ENCODE measurements at places on chromosomes 3 and 15. TPM values are rescaled to one million over a fixed set of nuclear protein-coding genes. Genes with fewer than 3 reads are reported as not detected.
A peak's percentile ranks its signal among the peaks of the same experiment; 100 is the strongest.

GRCh38 chr3:15899388-15899787 is 101.6 kb upstream of the ANKRD28 start:
- H3K36me3 ChIP-seq = no peaks in the 10 kb centered on the region
- DNase-seq = no peak
- peaks cover 7% of the 10 kb centered on the region for H3K4me1 ChIP-seq
- no peaks in the 10 kb centered on the region for H3K27me3 ChIP-seq
- no peak overlapping the region for H3K4me3 ChIP-seq

The GOLGA6L7 gene
- not detected for total RNA-seq

DNA sequence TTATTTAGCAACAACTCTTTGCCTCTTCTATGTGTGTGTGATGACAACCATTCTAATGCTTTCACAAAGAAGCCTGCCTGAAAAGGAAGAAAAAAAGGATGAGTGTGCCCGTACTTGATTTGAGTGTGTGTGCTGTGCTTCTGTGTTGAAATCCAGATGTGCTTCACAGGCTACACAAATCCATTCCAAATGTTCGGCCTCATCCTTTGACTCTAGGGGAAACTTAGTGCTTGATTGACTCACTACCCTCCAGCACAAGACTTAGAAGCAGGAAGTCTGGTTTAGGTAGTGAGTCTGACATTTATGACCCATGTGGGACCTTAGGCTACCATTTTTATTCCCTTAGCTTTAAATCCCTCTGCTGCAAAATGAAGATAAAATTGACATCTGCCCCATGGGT is 108.8 kb upstream of the PLAAT1 start:
- H3K4me1 ChIP-seq = peaks cover 5% of the 10 kb centered on the region
- DNase-seq = peak; percentile 42
- no peak overlapping the region for H3K27ac ChIP-seq
- no peaks in the 10 kb centered on the region for H3K27me3 ChIP-seq

GRCh38 chr3:159996018-159996417 is 7.4 kb downstream of the IL12A start:
- no peaks in the 10 kb centered on the region for H3K36me3 ChIP-seq
- no peak overlapping the region for H3K4me3 ChIP-seq
- no peak overlapping the region for H3K27ac ChIP-seq
- no peaks in the 10 kb centered on the region for H3K27me3 ChIP-seq
- DNase-seq = no peak

- no peaks in the 10 kb centered on the region for H3K36me3 ChIP-seq
- no peak overlapping the region for H3K4me3 ChIP-seq
- DNase-seq = no peak
- H3K27ac ChIP-seq = no peak overlapping the region
- no peaks in the 10 kb centered on the region for H3K27me3 ChIP-seq
Observed at GRCh38 chr3:183310936-183311335, 57.9 kb downstream of the B3GNT5 start.

DNA sequence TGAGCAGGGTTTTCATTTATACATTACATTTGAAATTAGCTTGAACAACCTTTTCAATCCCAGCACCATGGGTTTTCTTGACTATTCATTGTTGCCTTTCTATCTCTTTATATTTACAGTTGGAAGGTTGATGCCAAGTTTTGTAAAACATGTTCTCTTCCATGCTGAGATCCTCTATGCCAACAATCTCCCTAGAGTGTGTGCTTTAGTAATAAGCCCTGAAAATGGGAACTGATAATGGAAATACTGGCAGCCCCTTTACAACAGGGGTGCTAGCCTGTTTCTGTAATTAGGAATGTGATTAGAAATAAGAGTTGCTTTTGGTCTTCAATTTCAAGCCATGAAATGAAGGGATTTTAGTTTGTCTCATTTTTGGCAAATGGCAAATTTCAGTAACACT is 239.9 kb upstream of the NAALADL2 start:
- H3K27me3 ChIP-seq = no peaks in the 10 kb centered on the region
- no peaks in the 10 kb centered on the region for H3K36me3 ChIP-seq
- peak; percentile 35 for DNase-seq
- no peak overlapping the region for H3K27ac ChIP-seq
- H3K4me3 ChIP-seq = no peak overlapping the region
- H3K4me1 ChIP-seq = no peaks in the 10 kb centered on the region

The ENTPD3 gene
- 0.44 TPM for total RNA-seq

DNA sequence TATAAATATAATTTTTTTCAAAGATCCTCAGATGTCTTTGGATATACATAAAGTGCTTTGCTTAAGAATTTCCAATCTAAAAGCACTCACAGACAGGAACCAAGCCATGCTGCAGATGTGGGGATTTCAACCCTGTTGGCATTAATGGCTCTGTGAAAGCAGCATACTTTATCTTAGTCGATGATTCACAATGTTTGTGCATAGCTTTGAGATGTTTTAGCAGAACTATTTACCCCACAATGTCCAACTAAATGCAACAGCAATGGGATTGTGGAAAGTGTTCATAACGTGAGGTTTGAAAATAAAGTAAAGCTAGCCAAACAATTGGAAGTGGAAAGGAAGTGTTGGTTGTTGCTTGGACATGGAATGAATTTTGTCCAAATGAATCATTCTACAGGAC is 371.4 kb downstream of the SOX2 start:
- H3K4me3 ChIP-seq = no peak overlapping the region
- no peaks in the 10 kb centered on the region for H3K4me1 ChIP-seq
- no peaks in the 10 kb centered on the region for H3K27me3 ChIP-seq
- H3K27ac ChIP-seq = no peak overlapping the region

- no peak for DNase-seq
- no peak overlapping the region for H3K4me3 ChIP-seq
- no peaks in the 10 kb centered on the region for H3K27me3 ChIP-seq
- peaks cover 2% of the 10 kb centered on the region for H3K4me1 ChIP-seq
- no peak overlapping the region for H3K27ac ChIP-seq
Observed at GRCh38 chr3:29468187-29468586, 187.3 kb downstream of the RBMS3 start.

The SCG3 gene
- 0.04 TPM for total RNA-seq

Data from muscle of leg (tissue), 16 donors.